Panc1 (cell line): ENCODE measurements at places on chromosomes 11 and 22. TPM values are rescaled to one million over a fixed set of nuclear protein-coding genes. Genes with fewer than 3 reads are reported as not detected.

GRCh38 chr11:70159627-70160570, 43.2 kb upstream of the FADD start:
- H3K4me1 ChIP-seq, result peaks cover 16% of the 10 kb centered on the region
- DNase-seq, result peak; percentile 27
- no peaks in the 10 kb centered on the region for H3K36me3 ChIP-seq
- peak overlapping the region; percentile 69 for H3K27ac ChIP-seq
- no peaks in the 10 kb centered on the region for H3K27me3 ChIP-seq

DNA sequence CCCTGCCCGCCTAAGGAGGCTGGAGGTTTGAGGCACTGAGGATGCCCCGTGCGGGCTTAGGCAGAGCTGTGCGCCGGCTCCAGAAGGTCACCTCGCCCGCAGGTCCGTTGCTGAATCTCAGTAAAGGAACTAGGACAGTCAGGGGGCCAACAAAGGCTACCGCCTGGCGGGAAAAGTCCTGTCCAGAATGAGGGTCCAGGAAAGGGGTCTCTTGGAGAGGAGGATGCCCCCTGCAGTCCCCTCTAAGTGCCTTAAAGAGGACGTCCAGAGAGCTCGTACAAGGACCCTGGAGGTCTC, 548 bp downstream of the PVALB start:
- H3K4me3 ChIP-seq, result peak overlapping the region; percentile 24; the same call in 1 of the 2 replicates
- H3K27ac ChIP-seq, result no peak overlapping the region
- H3K27me3 ChIP-seq, result peaks cover 8% of the 10 kb centered on the region; the same call in 1 of the 2 replicates
- no peak for DNase-seq

- no peak overlapping the region for H3K27ac ChIP-seq
- H3K36me3 ChIP-seq, result no peaks in the 10 kb centered on the region
- no peaks in the 10 kb centered on the region for H3K4me1 ChIP-seq
- no peak for DNase-seq
Observed at GRCh38 chr11:80282643-80283042, 841.8 kb upstream of the TENM4 start.

DNA sequence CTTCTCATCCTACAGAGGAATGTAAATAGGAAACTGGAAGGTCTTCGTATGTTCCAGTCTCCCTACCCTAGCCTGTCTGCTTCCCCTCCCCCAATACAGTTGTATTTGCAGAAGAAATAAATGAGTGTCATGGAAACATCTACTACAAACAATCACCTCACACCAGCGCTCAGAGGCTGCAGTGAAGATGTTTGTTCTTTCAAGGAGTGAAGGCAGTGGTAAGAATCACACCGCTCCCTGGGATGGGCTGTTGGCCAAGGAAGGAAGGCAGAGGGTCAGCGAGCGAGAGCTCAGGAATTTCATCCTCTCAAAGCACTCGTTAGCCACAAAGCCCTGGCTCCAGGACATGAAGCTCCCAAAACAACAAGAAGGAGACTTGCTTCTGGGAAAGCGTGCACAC, 1.1 kb upstream of the IGSF9B start:
- no peak overlapping the region for H3K27ac ChIP-seq
- no peak for DNase-seq
- no peaks in the 10 kb centered on the region; the same call in 1 of the 2 replicates for H3K36me3 ChIP-seq
- H3K27me3 ChIP-seq, result peaks cover 11% of the 10 kb centered on the region

GRCh38 chr11:79082907-79083306, 357.9 kb downstream of the TENM4 start:
- H3K4me1 ChIP-seq, result no peaks in the 10 kb centered on the region; the same call in 1 of the 2 replicates
- H3K36me3 ChIP-seq, result no peaks in the 10 kb centered on the region
- no peak overlapping the region for H3K27ac ChIP-seq
- H3K27me3 ChIP-seq, result no peaks in the 10 kb centered on the region
- H3K4me3 ChIP-seq, result no peak overlapping the region

Gene GLYATL1
- total RNA-seq, result not detected
